ENCODE measurements at places on chromosomes 4 and X. TPM values are rescaled to one million over a fixed set of nuclear protein-coding genes. Genes with fewer than 3 reads are reported as not detected.

GRCh38 chrX:10107483-10107882, 49.3 kb upstream of the CLCN4 start:
- no peaks in the 10 kb centered on the region for H3K27me3 ChIP-seq
- DNase-seq: no peak
- no peaks in the 10 kb centered on the region for H3K4me1 ChIP-seq
- H3K36me3 ChIP-seq: peaks cover 7% of the 10 kb centered on the region
- no peak overlapping the region for H3K4me3 ChIP-seq

GRCh38 chrX:68432648-68433047, 647 bp downstream of the OPHN1 start:
- peak overlapping the region; percentile 69 for H3K27ac ChIP-seq
- H3K4me3 ChIP-seq: peak overlapping the region; percentile 56
- H3K36me3 ChIP-seq: no peaks in the 10 kb centered on the region
- no peaks in the 10 kb centered on the region for H3K4me1 ChIP-seq

DNA sequence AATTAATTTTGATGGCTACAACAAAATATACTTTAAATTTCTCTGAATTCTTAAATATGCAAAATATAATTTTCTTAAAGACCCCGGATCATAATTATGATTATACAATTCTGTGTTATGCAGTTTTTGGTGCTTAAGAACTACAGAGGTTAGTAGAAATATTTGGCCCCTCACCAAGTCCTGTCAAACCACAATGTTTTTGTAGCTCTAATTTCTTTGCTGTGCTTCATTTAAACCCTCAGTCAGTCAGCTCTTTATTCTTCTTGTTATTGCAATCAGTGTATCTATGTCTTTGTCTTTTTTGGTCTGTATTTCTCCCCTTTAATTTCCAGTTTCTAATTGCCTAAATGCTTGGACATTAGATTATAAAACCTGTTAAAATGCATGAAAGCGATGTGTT, 186.1 kb downstream of the CAMK2D start:
- H3K4me1 ChIP-seq: peaks cover 20% of the 10 kb centered on the region
- no peaks in the 10 kb centered on the region for H3K36me3 ChIP-seq
- peak; percentile 68 for DNase-seq
- H3K27ac ChIP-seq: no peak overlapping the region
- H3K27me3 ChIP-seq: no peaks in the 10 kb centered on the region

DNA sequence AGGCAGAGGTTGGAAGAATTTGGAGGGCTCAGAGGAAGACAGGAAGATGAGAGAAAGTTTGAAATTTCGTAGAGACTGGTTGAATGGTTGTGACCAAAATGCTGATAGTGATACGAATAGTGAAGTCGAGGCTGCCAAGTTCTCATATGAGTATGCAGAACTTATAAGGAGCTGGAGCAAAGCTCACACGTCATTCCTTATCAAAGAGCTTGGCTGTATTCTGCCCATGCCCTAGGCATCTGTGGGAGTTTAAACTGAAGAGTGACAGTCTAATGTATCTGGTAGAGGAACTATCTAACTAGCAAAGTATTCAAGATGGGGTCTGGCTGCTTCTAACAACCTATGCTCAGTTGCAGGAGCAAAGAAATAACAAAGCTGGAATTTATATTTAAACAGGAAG, 102.1 kb downstream of the PCDH18 start:
- no peak for DNase-seq
- no peaks in the 10 kb centered on the region for H3K36me3 ChIP-seq
- no peaks in the 10 kb centered on the region for H3K27me3 ChIP-seq
- no peak overlapping the region for H3K4me3 ChIP-seq
- peaks cover 2% of the 10 kb centered on the region for H3K4me1 ChIP-seq

- no peaks in the 10 kb centered on the region for H3K36me3 ChIP-seq
- H3K4me3 ChIP-seq: no peak overlapping the region
- no peaks in the 10 kb centered on the region for H3K4me1 ChIP-seq
Observed at GRCh38 chrX:10851809-10852208, 231.4 kb upstream of the MID1 start.

DNA sequence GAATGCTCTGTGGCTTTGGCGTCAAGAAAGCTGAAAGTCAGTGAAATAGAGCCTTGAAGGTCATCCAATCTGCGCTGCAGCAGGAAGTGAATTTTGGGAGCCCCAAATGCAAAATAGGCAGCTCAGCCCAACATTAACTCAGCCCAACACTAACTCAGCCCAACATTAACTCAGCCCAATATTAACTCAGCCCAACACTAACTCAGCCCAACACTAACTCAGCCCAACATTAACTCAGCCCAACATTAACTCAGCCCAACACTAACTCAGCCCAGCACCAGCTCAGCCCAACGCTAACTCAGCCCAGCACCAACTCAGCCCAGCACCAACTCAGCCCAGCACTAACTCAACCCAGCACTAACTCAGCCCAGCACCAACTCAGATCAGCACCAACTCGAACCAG, 71.5 kb downstream of the SORBS2 start:
- DNase-seq: no peak
- H3K27ac ChIP-seq: no peak overlapping the region
- H3K27me3 ChIP-seq: no peaks in the 10 kb centered on the region
- peaks cover 3% of the 10 kb centered on the region for H3K4me1 ChIP-seq

DNA sequence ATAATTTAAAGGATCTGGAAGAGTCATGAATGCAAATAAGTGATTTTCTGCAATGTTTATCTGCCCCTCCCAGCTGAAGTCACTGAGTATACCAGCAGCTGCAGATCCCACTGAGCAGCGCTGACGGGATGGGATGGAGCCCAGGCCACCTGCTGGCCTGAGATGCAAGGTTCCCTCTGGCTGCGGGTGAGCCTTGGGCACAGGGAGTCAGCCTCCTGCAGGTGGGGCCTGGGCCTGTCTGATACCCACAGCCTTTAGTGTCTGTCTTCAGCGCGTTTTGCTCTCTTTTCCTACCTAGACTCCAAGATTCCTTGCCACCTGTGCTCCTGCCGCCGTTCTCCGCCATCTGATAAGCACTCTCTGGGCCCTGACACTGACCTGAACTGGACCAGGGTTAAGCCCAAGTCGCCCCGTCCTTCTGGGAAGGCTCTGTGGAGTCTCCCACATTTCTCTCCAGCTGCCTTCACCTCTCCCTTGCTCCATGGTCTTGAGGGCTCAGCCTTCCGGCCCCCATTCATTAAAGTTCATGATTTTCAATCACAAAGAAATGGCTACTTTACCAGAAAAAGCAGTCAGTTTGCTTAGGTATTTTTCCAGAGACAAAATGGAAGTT, 223.1 kb upstream of the FAT1 start:
- H3K27ac ChIP-seq: no peak overlapping the region
- H3K4me3 ChIP-seq: no peak overlapping the region
- no peaks in the 10 kb centered on the region for H3K4me1 ChIP-seq
- DNase-seq: no peak

DNA sequence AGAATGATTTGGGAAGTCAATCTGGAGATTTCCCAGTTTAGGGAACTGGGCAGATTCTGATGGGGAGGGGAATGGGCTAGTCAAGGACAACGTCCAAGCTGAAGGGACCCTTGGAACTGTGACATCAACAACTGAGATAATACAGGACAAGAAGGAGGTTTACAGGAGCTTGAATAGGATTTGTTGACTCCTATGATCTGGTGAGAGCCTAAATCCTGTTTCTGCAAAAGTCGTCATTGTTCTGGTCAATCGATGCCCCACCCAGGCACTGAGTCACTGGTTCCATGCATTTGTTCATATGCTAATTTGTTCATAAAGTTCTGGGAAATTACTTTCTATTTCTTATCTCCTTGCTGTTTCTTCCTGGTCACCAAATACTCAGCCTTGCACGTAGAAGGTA, 15.3 kb upstream of the PDGFRA start:
- DNase-seq: no peak
- peaks cover 4% of the 10 kb centered on the region for H3K4me1 ChIP-seq
- no peak overlapping the region for H3K4me3 ChIP-seq
- H3K36me3 ChIP-seq: no peaks in the 10 kb centered on the region
- no peak overlapping the region for H3K27ac ChIP-seq
- peaks cover 7% of the 10 kb centered on the region for H3K27me3 ChIP-seq

DNA sequence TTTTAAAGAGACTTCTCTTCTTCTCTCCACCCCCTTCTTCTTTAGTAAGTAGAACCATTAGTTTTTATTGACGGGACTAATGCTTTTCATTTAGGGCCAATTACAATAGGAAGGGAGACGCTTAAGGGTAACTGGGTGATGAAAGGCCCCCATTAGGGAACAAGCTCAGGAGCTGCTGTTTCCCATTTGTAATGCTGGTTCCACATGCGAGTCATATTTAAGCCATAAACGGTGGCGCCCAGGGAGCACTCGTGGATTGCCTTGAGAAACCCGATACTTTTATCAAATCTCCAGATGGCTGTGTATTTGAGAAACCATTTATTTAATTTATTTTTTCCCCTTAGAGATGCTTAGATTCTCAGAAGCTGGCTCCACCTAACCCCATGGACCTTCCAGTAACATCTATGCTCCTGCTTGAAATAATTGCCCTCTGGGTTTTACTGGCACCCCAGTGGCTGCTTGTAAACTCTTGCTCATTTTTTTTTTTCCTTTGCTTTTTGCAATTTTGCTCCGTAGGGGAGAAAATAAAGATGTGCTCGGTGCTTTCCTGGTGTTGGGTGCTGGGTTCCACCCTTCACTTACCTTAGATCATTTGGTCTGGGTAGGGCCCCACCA, 124.2 kb upstream of the MSX1 start:
- H3K27ac ChIP-seq: no peak overlapping the region
- no peaks in the 10 kb centered on the region for H3K27me3 ChIP-seq
- no peaks in the 10 kb centered on the region for H3K4me1 ChIP-seq
- no peak overlapping the region for H3K4me3 ChIP-seq
- DNase-seq: no peak
- H3K36me3 ChIP-seq: no peaks in the 10 kb centered on the region

- peak within 1 kb of the TSS; percentile 81 for H3K4me3 ChIP-seq
- H3K4me1 ChIP-seq: peaks cover 10% of the 10 kb centered on the region
- H3K36me3 ChIP-seq: no peaks in the 10 kb centered on the region
- H3K27ac ChIP-seq: peak within 1 kb of the TSS; percentile 97
Observed at GRCh38 chr4:139556071-139556723, at the start of gene SETD7. TSS of gene SETD7 (minus strand) at chr4:139556219. CDS start at chr4:139556137, 82 bp downstream.

GRCh38 chr4:86626066-86626465, 32.0 kb downstream of the PTPN13 start:
- no peak overlapping the region for H3K27ac ChIP-seq
- peak; percentile 29 for DNase-seq
- no peak overlapping the region for H3K4me3 ChIP-seq
- H3K27me3 ChIP-seq: no peaks in the 10 kb centered on the region

- no peaks in the 10 kb centered on the region for H3K36me3 ChIP-seq
- no peaks in the 10 kb centered on the region for H3K27me3 ChIP-seq
- H3K4me3 ChIP-seq: no peak overlapping the region
- H3K4me1 ChIP-seq: peaks cover 2% of the 10 kb centered on the region
- peak; percentile 42 for DNase-seq
Observed at GRCh38 chr4:15374656-15375055, 53.2 kb upstream of the C1QTNF7 start.

DNA sequence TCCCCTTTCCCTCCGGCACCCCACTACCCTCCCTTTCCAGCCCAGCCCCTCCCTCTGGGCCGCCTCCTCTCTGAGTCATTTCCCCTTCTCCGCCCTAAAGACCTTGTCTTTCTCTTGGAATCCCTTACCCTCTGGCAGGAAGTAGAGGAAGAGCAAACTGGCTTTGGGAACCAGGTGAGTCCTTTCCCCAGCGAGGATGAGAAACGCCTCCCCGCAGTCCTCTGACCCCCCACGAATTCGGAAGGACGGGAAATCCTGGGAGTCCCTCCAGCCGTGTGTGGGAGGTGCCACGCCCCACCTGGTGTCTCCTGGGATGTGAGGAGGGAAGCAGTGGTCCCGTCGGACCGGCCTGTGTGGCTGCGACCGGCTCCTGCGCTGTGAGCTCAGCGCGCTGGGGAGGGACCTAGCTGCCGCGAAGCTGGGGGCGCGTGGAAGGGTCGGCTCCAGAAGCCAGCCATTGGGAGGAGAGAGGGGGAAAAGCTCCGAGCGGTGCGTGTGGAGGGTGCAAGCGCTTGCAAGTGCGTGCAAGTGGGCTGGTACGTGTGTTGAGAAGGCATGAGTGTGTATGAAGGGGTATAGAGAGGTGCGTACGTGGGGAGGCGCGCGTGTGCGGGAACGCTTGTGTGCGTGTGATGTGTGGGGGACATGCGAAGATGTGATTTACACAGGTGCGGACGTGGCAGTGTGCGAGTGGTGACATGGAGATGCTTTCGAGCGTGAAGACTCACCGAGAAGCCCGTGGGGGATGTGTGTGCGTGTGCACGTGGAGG, 46.3 kb downstream of the TEX13B start:
- H3K27ac ChIP-seq: no peak overlapping the region
- H3K4me3 ChIP-seq: no peak overlapping the region
- no peak for DNase-seq
- no peaks in the 10 kb centered on the region for H3K36me3 ChIP-seq

GRCh38 chr4:176584031-176584606, 208.6 kb downstream of the VEGFC start:
- no peaks in the 10 kb centered on the region for H3K27me3 ChIP-seq
- no peak for DNase-seq
- H3K36me3 ChIP-seq: no peaks in the 10 kb centered on the region
- H3K4me1 ChIP-seq: no peaks in the 10 kb centered on the region
- H3K27ac ChIP-seq: no peak overlapping the region

- H3K4me1 ChIP-seq: no peaks in the 10 kb centered on the region
- no peak overlapping the region for H3K27ac ChIP-seq
- H3K36me3 ChIP-seq: peaks cover 3% of the 10 kb centered on the region
- H3K4me3 ChIP-seq: no peak overlapping the region
- H3K27me3 ChIP-seq: no peaks in the 10 kb centered on the region
Observed at GRCh38 chr4:150875367-150875766, 139.7 kb downstream of the LRBA start.

Gene PDGFC
- total RNA-seq: 56.0 TPM

Gene COMMD8
- 14.6 TPM for total RNA-seq

Gene KIAA1210
- total RNA-seq: 0.20 TPM

Gene PABPC4L
- total RNA-seq: 10.0 TPM

Gene BANK1
- total RNA-seq: 10.4 TPM
